ENCODE measurements at places on chromosomes 13 and 19. TPM values are rescaled to one million over a fixed set of nuclear protein-coding genes. Genes with fewer than 3 reads are reported as not detected.

PDX1 gene
- total RNA-seq, result 0.07 TPM

RASL11A gene
- total RNA-seq, result 3.2 TPM

SPRY2 gene
- 7.4 TPM for total RNA-seq

ADAMTSL5 gene
- 0.60 TPM for total RNA-seq

- H3K4me1 ChIP-seq, result peaks cover 22% of the 10 kb centered on the region
- no peak for DNase-seq
- H3K27ac ChIP-seq, result no peak overlapping the region
Observed at GRCh38 chr19:3110126-3110825, 16.1 kb downstream of the GNA11 start.

GRCh38 chr13:45696610-45697226 lies 5.4 kb upstream of the CBY2 start:
- no peak for DNase-seq
- H3K4me1 ChIP-seq, result no peaks in the 10 kb centered on the region
- H3K4me3 ChIP-seq, result no peak overlapping the region
- H3K27ac ChIP-seq, result no peak overlapping the region
